Cardiac septum (tissue), 1 donor: ENCODE measurements at places on chromosomes 2 and 18. TPM values are rescaled to one million over a fixed set of nuclear protein-coding genes. Genes with fewer than 3 reads are reported as not detected.

PDCD1 gene
- total RNA-seq = 2.0 TPM

CFC1 gene
- not detected for total RNA-seq

- DNase-seq = no peak
These were observed 57.3 kb upstream of the FAM117B start for GRCh38 chr2:202577250-202578183.

- no peak for DNase-seq
These were observed 910.4 kb upstream of the GYPC start for GRCh38 chr2:125745514-125745913.

RAB17 gene
- total RNA-seq = 3.5 TPM
